ENCODE measurements at places on chromosomes 2 and 18.

DNA sequence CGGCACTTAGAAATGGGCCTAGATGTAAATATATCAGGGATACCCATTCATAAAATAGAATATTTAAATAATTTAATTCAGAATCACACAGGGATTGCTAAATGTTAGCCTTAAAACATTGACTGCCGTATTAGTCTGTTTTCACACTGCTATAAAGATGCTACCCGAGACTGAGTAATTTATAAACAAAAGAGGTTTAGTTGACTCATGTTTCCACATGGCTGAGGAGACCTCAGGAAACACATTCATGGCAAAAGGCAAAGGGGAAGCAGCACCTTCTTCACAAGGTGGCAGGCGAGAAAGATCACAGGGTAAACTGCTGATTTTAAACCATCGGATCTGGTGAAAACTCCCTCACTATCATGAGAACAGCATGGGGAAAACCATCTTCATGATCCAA is 223.6 kb upstream of the GULP1 start:
- no peak for DNase-seq

- DNase-seq = no peak
These were observed 165.5 kb downstream of the TPGS2 start for GRCh38 chr18:36663312-36663711.

- DNase-seq = no peak
These were observed 52.2 kb upstream of the GPC1 start for GRCh38 chr2:240383099-240383758.

DNA sequence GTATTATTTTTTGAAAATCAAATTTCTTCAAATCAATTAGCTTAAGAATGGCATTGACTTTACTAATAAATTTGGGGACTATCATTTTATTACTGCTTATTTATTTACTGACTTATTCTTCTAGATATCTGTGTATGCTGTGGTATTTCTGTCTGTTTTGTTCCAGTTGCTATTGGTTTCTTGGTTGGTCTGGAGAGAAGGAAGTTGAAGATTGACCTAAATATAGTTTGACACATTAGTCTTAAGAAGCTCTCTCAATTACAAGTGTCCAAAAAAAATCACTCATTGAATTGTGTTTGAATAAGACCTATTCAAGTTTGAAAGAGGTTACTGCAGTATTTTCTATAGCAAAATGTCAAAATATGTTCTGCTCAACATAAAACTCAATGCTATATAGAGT is 153.3 kb upstream of the KYNU start:
- DNase-seq = no peak

DNA sequence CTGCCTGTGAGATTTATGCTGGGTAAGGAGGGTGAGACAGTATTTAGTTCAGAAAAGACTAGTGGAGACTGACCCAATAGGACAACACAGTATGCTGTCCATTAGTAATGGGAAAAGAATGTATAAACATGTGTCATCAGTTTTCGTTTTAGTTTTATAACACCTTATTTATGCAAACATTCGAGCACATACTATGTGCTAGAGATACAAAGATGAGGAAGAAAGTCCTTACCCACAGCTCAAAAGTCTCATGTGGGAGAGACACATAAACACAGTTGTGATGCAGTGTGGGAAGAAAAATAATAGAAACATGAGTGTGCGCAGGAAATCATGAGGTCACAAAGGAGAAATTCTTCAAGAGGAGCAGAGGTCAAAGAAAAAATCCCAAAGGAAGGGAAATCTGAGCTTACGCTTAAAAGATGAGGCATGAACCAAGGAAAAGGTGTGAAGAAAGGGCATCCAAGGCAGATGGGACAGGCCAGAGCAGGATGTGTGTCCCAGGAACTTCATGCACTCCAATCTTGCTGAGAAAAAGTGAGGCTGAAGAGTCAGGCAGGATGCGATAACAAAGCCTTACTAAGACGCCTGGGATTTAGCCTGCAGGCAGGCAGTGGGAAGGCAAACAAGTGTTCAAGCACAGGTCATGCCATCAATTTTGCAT is 8.1 kb downstream of the METTL21A start:
- no peak for DNase-seq

- DNase-seq = no peak
These were observed 433.2 kb upstream of the RGPD4 start for GRCh38 chr2:107393516-107393915.

Measured in right renal pelvis (tissue), 4 donors.